ENCODE measurements at places on chromosomes 16 and 17. TPM values are rescaled to one million over a fixed set of nuclear protein-coding genes. Genes with fewer than 3 reads are reported as not detected.
A peak's percentile ranks its signal among the peaks of the same experiment; 100 is the strongest.

DNA sequence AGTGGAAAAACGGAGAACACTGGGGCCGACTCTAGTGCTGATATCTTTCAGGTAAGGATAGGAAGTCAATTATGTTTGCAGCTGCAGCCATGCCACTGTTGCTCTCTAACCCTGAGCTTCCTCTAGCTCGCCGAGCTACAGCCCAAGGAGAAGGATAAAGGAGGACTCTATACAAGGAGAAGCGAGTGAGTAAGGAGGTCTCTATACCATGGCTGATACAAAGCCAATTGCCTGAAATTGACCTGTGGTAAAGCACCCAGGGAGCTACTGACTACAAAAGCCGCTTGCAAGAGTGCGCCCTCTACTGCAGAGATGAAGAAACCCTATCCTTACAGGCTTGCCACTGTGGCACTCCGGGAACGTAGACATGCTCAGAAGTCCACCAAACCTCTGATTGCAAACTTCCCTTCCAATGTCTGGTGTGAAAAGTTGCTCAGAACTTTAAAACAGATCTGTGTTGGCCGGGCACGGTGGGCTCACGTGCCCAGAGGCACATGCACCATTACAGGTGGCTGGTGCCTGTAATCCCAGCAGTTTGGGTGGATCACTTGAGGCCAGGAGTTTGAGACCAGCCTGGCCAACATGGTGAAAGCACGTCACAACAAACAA lies 10.8 kb upstream of the SLC46A1 start:
- no peak overlapping the region for H3K4me3 ChIP-seq
- H3K27ac ChIP-seq = no peak overlapping the region
- DNase-seq = peak; percentile 40
- H3K4me1 ChIP-seq = no peaks in the 10 kb centered on the region

- no peaks in the 10 kb centered on the region for H3K27me3 ChIP-seq
- DNase-seq = no peak
- H3K4me3 ChIP-seq = no peak overlapping the region
- H3K36me3 ChIP-seq = peaks cover 14% of the 10 kb centered on the region
- no peaks in the 10 kb centered on the region for H3K4me1 ChIP-seq
Observed at GRCh38 chr17:46023783-46024388, 24.8 kb downstream of the STH start.

Gene KRTAP3-3
- not detected for total RNA-seq

Gene UBALD1
- total RNA-seq = 53.0 TPM

- H3K36me3 ChIP-seq = no peaks in the 10 kb centered on the region
- H3K27me3 ChIP-seq = no peaks in the 10 kb centered on the region
- no peak overlapping the region for H3K4me3 ChIP-seq
- no peaks in the 10 kb centered on the region for H3K4me1 ChIP-seq
Observed at GRCh38 chr16:73389085-73389484, 341.2 kb upstream of the ZFHX3 start.

Gene MLX
- total RNA-seq = 26.5 TPM

- peaks cover 3% of the 10 kb centered on the region for H3K4me1 ChIP-seq
- no peak overlapping the region for H3K27ac ChIP-seq
- H3K36me3 ChIP-seq = no peaks in the 10 kb centered on the region
- DNase-seq = peak; percentile 57
Observed at GRCh38 chr16:56193951-56194726, 2.9 kb downstream of the GNAO1 start.

GRCh38 chr17:83195330-83196023 lies 116.1 kb downstream of the METRNL start:
- H3K27me3 ChIP-seq = no peaks in the 10 kb centered on the region
- peak overlapping the region; percentile 53 for H3K27ac ChIP-seq
- no peak overlapping the region for H3K4me3 ChIP-seq
- H3K4me1 ChIP-seq = peaks cover 34% of the 10 kb centered on the region

Gene PRSS27
- total RNA-seq = 3.0 TPM

DNA sequence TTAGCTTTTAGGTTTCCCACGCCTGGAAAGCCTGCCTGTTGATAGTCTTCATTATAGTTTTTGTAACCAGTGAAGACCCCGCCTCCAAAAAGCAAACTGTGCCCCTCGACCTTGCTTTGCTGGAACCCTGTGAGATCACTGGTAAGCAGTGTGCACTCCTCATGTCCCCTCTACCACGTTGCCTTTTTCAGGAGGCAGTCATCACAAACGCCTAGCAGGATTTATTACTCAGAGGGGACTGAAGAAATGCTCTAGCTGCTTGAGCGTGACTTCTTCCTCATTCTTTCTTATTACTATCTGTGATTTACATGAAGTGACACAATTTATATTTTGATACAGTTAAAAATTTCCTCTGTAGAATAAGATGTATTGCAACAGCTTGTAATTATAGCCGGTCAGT lies 6.5 kb upstream of the KRTAP3-1 start:
- H3K27ac ChIP-seq = no peak overlapping the region
- no peaks in the 10 kb centered on the region for H3K36me3 ChIP-seq
- H3K27me3 ChIP-seq = no peaks in the 10 kb centered on the region
- no peak for DNase-seq

DNA sequence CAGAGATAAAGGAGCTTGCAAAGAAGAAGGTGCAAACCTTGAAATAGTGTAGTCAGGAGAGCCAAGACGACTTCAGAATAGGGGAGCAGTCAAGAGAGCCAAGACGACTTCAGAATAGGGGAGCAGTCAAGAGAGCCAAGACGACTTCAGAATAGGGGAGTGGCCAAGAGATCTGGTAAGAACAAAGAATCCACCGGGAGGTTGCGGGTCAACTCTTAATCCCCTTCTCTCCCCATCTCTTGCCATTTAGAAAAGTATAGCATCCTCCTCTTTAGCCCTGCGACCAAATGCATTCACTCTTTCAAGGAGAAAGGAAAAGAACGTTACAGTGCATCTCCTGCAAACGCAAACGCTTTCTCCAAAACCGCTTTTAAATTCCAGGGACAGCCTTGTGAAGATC lies 713 bp downstream of the KNOP1 start:
- peaks cover 5% of the 10 kb centered on the region for H3K36me3 ChIP-seq
- H3K4me3 ChIP-seq = peak overlapping the region; percentile 85
- H3K27me3 ChIP-seq = no peaks in the 10 kb centered on the region
- DNase-seq = no peak
- peak overlapping the region; percentile 77 for H3K27ac ChIP-seq
